ENCODE measurements at places on chromosomes 12 and 14.

DNA sequence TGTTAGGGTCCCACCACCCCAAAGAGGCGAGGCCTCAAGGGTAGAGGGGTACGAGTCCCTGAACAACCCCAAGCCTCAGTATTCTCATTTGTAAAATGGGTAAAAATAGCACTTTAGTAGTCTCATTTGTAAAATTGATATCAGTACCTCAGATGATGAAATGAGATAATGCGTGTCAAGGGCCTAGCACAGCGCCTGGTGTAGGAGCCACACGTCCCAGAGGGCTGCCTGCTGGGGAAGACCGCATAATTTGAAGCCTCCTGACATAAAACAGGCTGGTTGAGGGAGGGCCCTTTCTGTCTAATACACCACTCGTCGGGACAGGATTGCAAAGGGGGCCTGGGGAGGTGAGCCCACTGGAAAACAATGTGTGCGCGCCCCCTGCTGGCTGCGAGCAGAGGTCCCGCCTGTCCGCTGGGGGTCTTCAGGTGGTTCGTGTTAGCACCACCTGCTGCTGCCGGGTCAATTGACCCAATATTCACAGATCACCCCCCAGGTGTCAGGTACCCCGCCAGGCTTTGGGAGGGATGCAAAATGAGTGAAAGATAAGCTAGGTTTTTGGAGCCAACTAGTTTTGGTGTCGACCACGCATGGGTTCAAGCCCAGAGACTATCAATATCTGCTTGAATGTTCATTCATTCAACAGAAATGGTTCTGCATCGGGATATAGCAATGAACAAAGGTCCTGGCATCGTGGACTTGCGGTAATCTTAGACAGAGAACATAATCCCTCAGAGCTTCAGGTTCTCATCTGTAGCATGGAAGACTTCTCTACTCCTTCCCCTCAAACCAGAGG is 24.7 kb upstream of the IRF2BPL start:
- peak; percentile 70 for DNase-seq

GRCh38 chr12:127716166-127716565 is 550.8 kb upstream of the TMEM132C start:
- DNase-seq = no peak

- no peak for DNase-seq
Measured at GRCh38 chr12:29921307-29921706, 137.6 kb upstream of the TMTC1 start.

DNA sequence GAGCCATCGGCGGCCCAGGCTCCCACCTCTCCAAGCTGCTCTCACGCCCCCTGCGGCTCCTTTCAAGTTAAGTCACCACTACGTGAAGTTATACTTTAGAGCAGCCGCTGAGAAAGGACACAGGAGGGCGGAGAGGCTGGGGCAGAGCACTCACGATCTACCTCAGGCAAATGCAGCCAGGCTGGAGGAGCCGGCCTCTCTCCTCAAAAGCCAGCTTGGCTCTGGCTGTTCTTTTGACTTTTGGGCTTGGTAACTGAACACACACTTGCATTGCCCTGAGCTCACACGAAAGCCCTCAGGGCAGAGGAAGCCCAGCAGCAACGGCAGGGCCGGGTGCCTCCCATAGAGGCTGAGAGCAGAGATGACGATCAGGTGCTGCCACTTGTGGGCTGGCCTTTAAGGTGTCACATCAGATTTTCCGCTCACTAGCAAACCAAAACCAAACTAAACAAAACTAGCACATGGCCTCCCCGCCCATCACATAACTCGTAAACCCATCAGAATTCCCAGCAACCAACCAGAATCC is 75.2 kb downstream of the PITPNM2 start:
- no peak for DNase-seq

Measured in AG10803 (cell line).